ENCODE measurements at places on chromosomes 7 and 10.

DNA sequence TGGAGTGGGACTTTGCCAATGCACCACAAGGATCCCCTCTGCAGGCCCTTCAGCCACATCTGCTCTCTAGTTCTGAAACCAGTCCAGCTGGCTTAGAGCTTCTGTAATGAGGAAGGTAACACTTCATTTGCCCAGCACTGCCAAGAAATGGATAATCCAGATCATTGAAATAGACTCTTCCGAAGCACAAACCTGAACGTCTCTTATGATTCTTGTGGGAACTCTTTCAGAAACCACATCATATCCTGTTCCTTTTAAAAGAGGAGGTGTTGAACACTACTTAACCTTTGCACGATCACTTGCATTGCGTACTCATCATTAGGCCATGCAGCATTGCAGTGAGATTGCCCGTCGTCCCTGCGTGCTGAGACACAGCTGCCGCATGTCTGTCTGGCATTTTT, 25.8 kb upstream of the PLPP4 start:
- no peak for DNase-seq

DNA sequence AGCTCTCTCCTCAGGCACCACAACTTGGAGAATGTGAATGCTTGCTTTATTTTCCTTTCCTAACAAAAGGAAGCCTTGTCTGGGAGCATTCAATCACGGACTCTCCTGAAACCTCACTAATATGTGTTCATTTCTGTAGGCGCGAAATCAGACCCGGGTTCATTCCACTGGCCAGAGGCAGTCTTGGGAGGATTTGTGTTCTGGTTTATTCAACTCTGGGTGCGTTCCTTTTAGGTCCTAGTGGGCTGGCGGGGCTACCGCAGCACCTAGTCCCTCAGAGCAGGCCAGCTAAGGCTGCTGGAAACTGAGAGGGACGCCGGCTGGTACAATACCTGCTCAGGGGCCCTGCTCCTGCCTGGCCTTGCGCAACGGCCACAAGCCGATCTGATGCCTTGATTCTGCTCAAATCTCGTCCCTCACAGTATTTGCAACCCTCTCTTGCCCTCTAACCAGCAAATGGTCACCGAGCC, 7.5 kb downstream of the HOXA4 start:
- peak; percentile 34 for DNase-seq

DNA sequence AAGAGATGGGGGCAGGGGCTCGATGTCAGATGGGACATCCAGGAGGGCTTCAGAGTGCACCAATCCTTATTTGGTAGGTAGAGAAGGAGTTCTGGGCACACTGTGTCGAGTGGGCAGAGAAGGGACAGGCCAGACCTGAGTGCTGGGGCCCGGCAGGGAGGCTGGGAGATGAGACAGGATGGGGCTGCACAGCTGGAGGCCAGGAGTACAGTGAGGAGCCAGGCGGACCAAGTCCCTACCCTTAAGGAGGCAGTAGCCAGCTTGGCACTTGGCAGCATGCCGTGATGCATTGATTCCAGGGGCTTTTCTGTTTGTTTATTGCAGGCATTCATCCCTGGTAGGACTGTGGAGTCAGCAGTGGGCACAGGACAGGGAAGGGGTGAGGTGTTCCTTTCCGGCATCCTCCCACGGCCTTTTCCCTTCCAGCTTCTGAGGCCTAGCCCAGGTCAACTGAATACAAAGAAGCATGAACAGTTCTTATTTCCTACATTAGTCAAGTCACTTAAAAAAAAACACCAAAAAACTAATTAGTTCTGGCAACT, 168.8 kb upstream of the CDCA7L start:
- DNase-seq, result no peak

GRCh38 chr10:5575482-5576153, 50.9 kb downstream of the CALML3 start:
- peak; percentile 98 for DNase-seq

DNA sequence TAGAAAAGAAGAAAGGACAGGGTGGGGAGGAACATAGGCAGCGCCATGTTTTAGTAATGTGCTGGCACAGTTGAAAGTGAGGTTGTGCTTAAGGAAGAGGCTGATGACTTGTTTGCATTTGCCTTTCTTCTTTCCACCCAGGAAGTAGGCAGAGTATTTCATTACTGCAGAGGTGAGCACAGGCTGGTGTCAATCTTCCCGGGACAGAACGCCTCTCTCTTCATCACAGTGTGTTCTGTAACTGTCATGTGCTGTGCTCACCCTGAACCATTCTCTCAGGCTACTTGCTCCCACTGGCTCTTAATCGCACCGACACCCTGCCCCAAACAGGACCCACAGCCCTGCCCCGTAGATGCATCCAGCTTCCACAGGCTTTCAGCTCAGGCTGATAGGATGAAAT, 135.8 kb upstream of the YAE1 start:
- DNase-seq, result no peak

DNA sequence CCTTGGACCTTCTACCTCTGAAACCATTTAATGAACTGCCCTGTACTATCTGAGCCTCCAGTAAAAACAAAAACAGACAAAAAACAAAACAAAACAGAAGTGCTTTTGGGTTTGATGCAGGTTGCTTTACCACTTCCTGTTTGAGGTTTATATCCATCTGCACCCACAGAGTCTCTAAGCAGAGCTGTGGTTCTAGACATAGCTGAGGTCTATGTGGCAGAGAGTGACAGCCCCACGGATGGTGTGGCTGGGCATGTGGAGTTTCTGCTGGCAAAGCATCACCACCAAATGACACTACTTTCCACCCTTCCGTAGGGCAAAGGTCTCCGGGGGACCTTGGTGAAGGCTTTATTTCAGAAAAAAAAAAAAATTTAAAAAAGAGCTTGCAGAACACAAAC, 754.2 kb downstream of the GRID1 start:
- no peak for DNase-seq

GRCh38 chr7:34041707-34042106, 136.4 kb downstream of the BMPER start:
- DNase-seq, result peak; percentile 81

- no peak for DNase-seq
These were observed 17.1 kb upstream of the MACROH2A2 start for GRCh38 chr10:70035531-70035930.

DNA sequence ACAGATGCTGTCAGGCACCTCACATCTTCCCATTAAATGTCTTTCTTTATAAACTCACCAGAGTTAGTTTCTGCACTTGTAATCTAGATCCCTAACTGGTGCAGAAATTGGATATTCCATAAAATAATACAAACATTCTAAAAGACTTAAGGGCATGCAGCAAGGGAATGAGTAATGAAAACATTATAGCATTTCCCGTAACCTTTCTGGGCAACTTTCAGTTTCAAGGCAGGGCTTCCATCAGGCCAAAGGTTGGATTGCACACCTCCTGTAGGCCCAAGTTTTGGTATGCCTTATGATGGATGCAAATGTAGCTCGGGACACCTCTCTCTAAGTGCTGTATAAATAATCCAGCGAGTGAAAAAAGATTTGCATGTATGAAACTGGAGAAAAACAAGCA, 129.9 kb upstream of the LYZL2 start:
- DNase-seq, result no peak

DNA sequence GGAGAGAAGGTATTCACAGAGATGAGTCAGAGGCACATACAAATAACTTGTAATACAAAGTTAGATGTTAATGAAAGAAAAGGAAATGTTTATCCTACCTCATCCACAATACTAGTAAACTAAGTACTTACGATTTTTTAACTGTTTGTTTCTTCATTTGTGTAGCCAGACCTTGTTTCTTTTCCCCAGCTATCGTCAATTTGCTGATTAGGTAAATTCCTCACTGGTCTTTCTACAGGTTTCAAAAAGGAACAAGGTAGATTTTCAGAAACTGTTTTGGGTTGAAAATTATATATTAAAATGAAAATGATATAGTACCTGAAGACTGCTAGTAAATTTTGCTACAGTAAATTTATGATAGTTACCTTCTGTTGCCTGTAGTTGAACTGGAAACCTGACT, 56.6 kb downstream of the PON1 start:
- DNase-seq, result no peak

- no peak for DNase-seq
These were observed 90.8 kb downstream of the CHN2 start for GRCh38 chr7:29285444-29285793.

DNA sequence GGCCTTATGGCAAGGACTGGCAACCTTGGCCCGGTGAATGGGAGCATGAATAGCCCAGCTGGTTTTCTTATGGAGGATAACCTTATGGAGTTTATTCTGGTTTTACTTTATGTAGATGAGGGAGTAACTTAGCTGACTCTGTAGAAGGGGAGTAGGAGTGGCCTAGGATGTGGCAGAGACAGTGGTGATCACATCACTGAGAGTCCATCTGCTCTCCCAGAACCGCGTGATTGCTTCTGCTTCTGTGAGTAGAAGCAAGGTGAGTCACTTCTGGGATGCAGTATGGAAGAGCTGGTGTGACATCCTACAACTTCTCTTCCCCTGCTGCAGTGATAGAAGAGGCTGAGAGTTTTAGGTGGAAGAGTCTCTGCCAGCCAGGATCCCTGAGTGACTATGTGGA, 129.2 kb downstream of the RPS24 start:
- no peak for DNase-seq

- DNase-seq, result no peak
These were observed 50.5 kb downstream of the GALNT17 start for GRCh38 chr7:71182438-71182935.

- no peak for DNase-seq
These were observed 270.0 kb upstream of the PPP2R2D start for GRCh38 chr10:131630772-131631258.

DNA sequence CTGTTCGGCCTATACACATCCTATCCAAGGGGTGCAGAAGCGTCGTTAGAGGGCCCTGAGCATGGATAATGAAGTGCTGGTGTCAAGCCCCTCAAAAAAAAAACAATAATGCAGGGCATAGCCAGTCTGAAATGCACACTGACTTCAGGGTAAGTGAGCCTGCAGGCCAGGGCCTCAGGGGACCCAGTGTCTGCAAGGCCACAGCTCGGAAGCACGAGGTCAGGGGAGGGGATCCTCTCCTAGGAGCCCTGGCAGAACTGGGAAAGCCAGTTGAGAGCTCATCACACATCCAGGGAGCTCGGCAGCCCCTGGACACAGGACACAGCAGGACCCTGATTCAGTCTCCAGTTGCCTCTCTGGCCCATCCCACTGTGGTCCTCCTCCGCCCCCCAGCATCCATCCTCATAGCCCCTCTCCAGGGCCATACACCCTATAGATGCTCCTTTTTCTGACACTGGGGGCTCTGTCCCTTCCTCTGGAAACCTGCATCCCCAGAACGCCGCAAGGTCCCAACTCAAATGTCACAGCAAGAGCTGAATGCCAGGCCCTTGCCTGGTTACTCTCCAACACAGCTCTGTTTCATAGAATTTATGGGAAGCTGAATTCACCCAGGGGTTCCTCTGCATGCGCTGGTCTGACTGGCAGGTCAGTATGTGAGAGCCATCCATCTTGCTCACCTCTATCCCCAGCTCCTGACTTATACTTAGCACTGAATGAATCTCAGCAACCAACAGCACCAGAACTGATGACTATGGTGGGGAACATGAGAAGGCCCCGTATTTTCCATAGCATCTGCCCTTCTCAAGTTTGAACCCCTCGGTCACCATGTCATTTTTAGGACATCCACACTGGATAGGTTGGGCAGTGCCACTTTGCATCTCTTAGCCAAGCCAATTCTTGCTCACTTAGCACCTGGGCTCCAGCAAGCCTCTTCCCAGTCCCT, 717.0 kb upstream of the IGFBP3 start:
- DNase-seq, result no peak

- no peak for DNase-seq
These were observed 124.8 kb upstream of the PRKCQ start for GRCh38 chr10:6704896-6705295.

DNA sequence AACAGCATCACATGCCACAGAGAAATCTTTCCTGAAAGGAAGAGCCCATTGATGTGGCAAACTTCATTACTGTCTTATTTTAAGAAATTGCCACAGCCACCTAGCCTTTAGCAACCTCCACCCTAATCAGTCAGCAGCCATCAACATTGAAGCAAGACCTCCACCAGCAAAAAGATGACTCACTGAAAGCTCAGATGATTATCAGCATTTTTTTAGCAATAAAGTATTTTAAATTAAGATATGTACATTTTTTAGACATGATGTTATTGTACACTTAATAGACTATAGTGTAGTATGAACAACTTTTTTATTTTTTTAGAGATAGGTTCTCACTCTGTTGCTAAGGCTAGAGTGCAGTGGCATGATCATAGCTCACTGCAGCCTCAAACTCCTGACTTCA, 14.8 kb downstream of the STEAP1B start:
- DNase-seq, result no peak

- DNase-seq, result peak; percentile 41
These were observed 784.5 kb upstream of the IGFBP3 start for GRCh38 chr7:46705386-46706255.

GRCh38 chr10:97109547-97109946, 76.2 kb downstream of the SLIT1 start:
- no peak for DNase-seq

GRCh38 chr10:71629131-71629530, 90.4 kb downstream of the C10orf105 start:
- DNase-seq, result no peak

DNA sequence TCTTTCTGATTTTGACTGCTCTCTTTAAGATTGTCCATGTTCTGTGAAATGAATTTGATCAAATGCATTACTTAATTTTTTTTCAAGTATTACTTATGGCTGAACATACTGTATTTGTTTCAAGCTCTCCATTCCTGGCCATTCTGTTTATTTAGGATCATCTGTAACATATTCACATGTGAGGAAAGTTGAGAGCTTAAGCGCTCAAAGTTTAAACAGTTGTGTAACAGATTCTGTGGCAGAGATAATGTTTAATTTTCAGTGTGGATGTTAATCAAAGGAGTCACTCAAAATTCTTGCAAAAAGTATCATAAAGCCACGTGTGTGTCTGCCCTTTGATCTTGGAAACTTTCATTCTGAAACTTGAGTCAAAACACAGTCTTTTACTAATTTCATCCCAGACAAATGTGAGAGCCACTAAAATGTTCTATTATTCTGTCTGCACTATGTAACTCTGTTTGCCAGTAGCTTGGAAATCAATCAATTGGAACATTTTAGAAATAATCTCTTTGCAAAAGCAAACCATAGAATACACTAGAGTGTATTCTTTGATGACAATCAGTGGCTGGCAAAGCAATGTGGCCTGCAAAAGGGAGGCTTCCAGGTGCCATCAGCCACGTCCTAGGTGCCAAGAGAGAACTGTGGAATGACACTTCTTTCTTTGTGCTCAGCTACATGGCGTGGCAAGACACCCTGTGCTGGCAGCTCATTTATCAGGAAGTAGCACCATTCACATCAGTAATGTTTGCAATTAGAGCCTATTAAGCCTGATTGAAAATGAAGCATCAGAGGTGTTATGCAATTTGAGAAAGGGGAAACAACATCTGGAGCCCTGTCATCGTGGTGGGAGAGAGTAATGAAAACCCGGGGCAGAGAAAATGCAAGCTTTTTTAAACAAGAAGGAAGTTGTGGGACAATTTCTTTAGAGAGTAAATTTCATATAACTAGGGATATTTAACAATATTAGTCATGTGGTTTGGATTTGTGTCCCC, 40.9 kb downstream of the ARL5B start:
- no peak for DNase-seq

Data from osteoblast (primary cell).